Activated naive CD4-positive, alpha-beta T cell treated with anti-CD3 and anti-CD28 coated beads, Interleukin-2, amount 50 U/mL, for 72 hours (primary cell): ENCODE measurements at places on chromosomes 6 and 20. TPM values are rescaled to one million over a fixed set of nuclear protein-coding genes. Genes with fewer than 3 reads are reported as not detected.
A peak's percentile ranks its signal among the peaks of the same experiment; 100 is the strongest.

DNA sequence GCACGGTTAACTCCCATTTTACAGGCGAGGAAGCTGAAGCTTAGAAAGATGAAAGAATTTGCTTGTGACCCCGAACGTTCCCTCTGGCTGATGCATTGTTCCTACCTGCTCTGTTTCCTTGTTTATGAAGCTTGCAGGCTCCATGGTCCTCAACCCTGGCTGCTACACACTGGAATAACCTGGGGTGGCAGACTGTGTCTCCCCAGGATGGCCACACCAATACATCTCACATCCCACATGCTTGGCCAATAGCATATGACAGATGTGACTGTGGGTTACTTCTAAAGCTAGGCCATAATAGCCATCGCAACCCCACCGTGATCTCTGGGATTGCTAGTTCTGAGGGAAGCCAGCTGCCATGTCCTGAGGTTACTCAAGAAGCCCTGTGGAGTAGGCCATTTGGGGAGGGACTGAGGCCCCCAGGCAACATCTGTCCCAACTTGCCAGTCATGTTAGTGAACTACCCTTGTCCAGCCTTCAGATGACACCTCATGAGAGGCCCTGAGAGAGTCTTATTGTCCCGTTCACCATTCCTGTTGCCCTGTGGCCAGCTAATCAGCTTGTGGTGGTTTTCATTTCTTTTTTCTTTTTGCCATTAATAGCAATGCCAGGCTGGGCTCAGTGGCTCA, 6.7 kb upstream of the FAM110A start:
- no peak for DNase-seq

DNA sequence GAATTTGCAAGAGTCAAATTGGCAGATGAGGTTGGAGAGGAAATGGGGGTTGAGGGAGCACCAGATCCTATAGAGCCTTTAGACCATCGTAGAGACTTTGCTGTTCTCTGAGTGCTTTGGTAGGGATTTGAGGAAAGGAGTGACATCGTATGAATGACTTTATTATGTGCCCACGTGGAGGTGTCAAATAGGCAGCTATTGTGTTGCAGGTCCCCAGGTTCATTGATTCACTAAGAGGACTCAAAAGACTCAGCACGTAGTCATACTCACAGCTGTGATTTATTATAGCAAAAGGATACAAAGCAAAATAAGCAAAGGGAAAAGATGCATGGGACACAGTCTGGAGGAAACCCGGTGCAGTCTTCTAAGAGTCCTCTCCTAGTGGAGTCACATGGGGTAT, 2.2 kb downstream of the MTRES1 start:
- no peak for DNase-seq

The EYS gene
- total RNA-seq = not detected

The RPS6KA2 gene
- total RNA-seq = 2.9 TPM

GRCh38 chr6:113120582-113121285, 736.4 kb upstream of the MARCKS start:
- DNase-seq = no peak

The FOXA2 gene
- not detected for total RNA-seq

DNA sequence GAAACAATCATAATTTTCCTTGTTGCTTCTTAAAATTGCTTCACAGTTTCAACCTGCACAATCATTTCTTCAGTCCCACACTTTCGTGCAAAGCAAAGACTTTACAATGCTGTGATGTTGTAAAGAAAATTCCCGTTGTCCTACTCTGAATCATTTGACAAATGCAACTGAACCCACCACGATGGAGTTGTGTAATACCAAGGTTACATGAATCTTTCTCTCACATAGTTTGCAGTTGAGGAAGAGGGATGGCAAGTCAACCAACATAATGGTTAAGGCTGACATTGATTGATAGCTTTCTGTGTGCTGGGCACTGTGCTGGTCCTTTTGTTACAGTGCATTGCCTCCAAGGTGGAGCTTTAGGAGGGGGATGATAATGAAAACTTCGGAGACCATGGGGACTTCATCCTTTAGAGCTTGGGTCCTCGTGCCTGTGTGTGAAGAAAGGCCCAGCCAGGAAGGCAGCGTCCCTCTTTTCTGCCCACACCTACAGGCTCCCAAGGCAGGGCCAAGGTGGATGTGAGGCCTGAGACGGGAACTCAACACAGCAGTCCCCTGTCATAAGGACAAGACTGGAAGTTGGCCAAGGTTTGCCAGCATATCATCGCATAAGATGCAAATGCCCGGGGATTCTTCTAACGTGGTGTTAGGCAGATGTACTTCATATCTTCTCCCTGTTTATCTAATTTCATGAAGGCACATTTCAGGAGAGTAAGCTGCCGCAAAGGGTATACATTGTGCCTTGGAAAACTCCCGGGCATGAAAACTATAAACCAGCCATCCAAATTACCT, 96.9 kb downstream of the LY86 start:
- no peak for DNase-seq

- no peak for DNase-seq
Observed at GRCh38 chr20:58028123-58028522, 200.3 kb downstream of the ANKRD60 start.

GRCh38 chr20:4038047-4038459, 22.7 kb upstream of the RNF24 start:
- DNase-seq = peak; percentile 78
